ENCODE measurements at places on chromosomes 1 and 21. TPM values are rescaled to one million over a fixed set of nuclear protein-coding genes. Genes with fewer than 3 reads are reported as not detected.

UBE2U gene
- total RNA-seq = 16.9 TPM

ADAMTS4 gene
- 3.2 TPM for total RNA-seq

FAM163A gene
- 3.5 TPM for total RNA-seq

LCE1B gene
- total RNA-seq = not detected
